ENCODE measurements at places on chromosomes 12 and 14.

- DNase-seq = no peak
Observed at GRCh38 chr14:55221968-55222367, 30.6 kb upstream of the DLGAP5 start.

DNA sequence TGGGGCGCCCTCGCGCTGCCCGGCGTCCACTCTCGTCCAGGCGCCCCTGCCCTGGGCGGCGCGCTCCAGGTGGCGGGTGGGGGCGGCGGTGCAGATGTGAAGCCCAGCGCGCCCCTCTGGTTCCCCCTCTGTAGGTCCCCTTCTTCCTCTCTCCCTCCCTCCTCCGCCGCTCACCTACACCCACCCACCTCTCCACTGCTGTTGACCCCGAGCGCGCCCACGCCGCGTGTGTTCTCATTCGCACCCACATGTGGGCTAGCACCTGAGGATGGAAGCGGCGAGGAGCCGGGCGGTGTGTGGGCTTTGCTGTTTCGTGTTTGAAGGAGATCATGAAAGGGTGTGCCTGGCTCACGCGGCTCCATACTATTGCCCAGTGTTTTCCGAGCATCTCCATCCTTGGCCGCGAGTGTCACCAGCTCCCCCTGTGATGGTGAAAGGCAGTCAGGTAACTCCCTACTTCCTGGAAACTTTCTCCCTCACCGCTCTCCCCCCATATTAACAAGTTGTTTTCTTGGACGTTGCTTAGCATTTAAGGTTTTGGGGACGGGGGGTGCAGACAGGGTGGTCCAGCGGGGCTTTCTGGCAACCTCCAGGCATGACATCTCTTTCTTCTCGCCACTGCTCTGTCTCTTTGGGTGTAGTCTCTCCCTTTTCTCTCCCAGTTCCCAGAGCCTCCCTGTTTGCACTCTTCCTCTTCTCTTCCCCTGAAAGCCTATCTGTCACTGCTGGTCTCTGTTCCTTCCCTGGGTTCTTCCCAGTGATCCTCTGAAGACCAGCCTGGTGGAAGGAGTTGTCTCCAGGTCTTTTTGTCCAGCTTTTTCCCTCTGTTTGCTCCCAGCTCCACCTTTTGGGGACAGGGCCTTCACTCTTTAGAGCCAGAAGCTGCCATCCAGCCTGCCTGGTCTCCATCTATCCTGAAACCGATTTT, 1.6 kb downstream of the CACNA1C start:
- DNase-seq = no peak

- no peak for DNase-seq
Observed at GRCh38 chr14:97388408-97388807, 591.2 kb downstream of the VRK1 start.

DNA sequence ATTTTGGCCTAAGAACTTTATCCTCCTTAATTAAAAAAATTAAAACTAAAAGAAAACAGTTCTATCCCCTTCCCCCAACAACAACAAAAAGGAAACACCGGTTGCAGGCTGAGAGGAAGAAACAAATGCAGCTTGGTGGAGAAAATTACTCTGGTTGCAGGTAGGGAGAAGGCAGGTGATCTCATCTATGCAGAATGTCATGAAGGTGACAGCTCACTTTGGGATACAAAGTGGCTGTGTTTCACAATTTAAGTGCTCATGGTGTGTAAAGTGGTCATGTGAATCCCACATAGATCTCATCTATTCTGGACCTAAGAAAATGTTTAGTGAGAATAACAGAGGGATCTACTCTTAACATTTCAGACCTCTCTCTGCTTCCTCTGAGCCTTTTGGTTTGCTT, 219.7 kb upstream of the PKP2 start:
- no peak for DNase-seq

GRCh38 chr12:67426067-67426466, 156.9 kb downstream of the CAND1 start:
- DNase-seq = no peak

All from stimulated activated naive CD8-positive, alpha-beta T cell treated with anti-CD3 and anti-CD28 coated beads, Interleukin-15, amount 100 ng/mL, for 72 hours (primary cell).